KBM-7 (cell line): ENCODE measurements at places on chromosomes 1 and 21.

GRCh38 chr1:185291159-185291558 lies 25.9 kb downstream of the IVNS1ABP start:
- DNase-seq: no peak

DNA sequence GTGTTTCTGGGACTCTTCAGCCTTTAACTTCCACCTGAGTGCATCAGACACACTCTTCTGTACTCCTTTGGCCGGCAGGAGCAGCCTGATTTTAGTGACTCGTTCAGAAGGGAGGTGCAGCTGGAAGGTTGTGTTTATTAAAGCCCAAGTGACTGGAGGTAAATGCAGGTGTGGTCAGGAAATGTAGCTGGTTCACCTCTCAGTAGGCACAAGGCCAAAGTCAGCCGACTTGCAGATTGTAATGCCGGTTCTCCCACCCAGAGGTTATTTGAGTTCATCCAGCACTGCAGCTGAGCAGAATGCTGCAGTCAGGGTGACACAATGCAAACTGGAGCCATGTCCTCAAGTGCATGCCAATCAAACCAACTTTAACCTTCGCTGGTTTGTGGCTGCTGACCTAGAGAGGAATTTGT lies 91.5 kb downstream of the SPATA46 start:
- no peak for DNase-seq

GRCh38 chr1:66758241-66758755 lies 6.0 kb downstream of the DYNLT5 start:
- DNase-seq: peak; percentile 81

GRCh38 chr1:224405604-224405970 lies 29.0 kb downstream of the WDR26 start:
- DNase-seq: no peak

GRCh38 chr1:117559985-117560384 lies 45.9 kb upstream of the TENT5C start:
- DNase-seq: no peak

DNA sequence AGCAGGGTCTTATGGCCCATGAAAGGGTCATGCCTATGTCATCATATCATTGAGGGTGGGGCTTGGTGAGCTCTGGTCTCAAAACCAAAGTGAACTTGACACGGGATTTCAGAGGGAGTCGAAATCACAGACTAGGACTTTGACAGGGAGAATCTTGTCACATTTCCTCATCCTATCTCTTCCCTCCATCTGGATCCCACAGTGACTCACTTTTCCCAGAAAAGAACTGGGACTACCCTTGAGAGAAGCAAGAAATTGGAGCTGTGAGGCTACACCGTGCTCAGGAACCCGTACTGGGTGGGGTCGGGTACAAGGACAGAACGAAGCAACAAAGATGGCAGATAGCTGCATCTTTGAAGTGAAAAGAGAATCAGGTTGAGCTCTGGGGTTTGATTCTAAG lies 69.5 kb downstream of the ZSCAN20 start:
- DNase-seq: no peak

DNA sequence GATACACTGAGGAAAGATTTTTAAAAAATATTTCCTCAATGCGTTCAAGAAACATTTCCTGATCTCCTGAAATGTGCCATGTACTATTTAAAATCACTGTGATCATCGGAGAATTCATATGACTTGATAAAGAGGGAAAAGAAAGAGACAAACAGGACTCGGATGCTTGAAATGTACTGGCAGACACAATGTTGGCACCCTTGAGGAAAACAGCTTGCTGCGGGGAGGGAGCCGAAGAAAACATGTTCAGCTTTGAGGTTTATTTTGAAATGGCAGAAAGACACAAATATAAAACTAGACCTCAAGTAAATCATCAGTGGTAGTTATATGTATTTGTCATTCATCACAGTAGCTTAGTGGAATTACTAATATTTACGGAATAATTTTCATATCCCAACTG lies 100.9 kb upstream of the BRINP3 start:
- no peak for DNase-seq
